ENCODE measurements at places on chromosomes 4 and X. TPM values are rescaled to one million over a fixed set of nuclear protein-coding genes. Genes with fewer than 3 reads are reported as not detected.

GRCh38 chr4:10416441-10416840, 40.8 kb downstream of the ZNF518B start:
- no peak for DNase-seq

GRCh38 chrX:37320541-37321203, 28.5 kb upstream of the PRRG1 start:
- no peak for DNase-seq

- no peak for DNase-seq
Observed at GRCh38 chr4:78923464-78924312, 15.6 kb downstream of the PAQR3 start.

DNA sequence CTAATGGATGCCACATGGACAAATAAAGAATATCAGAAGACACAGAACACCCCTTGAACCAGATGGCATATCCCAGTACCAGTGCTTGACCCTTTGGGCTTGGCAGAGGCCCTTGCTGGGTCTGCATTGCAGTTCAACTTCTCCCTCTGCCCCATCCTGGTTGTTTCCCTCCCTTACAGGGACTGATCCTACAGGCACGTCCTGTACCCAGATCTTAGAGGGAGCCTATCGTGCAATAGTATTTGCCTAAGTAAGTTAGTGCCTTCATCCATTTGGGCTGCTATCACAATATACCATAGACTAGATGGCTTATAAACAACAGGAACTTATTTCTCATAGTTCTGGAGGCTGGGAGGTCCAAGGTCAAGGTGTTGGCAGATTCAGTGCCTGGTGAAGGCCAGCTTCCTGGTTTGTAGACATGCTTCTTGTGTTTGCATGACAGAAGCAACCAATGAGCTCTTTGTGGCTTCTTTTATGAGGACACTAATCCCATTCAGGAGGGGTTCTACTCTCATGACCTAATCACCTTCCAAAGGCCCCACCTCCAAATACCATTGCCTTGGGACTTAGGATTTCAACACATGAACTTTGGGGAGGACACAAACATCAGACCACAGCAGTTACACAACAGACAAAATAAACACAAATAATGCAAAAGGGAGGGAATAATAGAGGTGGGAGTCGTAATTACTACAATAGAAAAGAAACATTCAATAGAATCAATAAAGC, 146.5 kb upstream of the MSX1 start:
- no peak for DNase-seq

GRCh38 chrX:16771483-16772398, 14.5 kb upstream of the TXLNG start:
- no peak for DNase-seq

DNA sequence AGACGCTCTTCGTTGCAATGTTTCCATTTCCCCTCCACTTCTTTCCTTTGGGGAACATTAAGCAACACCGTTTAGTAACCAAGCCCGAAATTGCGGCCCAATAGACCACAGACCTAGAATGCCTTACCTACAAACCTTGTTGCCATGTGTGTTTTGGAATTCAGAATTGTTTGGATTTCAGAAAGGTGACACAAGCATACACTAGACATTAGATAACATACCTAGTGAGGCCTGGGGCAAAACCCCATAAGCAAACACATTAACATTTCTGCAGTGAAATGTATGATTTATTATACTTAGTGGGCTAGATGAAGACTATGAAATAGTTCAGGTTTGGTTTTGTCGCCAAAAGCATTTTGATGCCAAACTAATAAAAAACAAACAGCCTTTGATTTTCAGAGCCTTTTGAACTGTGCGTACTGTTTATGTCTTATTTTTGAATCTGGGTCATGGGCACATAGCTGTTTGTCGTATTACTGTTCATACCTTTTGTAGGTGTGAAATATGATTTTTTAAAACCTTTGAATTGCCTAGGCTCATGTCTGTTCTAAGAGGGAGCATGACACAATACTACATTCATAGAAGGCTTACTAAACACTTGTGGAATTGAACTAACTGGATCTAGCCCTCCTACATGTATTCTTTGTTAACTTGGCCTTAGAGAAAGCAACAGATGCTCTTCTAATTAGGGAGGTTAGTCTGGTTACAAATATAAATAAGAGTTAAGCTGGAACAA, 88.6 kb upstream of the TMEM164 start:
- DNase-seq: no peak

Gene GABRA4
- total RNA-seq: 24.5 TPM

GRCh38 chrX:152197465-152197864, 59.1 kb upstream of the MAGEA10 start:
- DNase-seq: no peak

DNA sequence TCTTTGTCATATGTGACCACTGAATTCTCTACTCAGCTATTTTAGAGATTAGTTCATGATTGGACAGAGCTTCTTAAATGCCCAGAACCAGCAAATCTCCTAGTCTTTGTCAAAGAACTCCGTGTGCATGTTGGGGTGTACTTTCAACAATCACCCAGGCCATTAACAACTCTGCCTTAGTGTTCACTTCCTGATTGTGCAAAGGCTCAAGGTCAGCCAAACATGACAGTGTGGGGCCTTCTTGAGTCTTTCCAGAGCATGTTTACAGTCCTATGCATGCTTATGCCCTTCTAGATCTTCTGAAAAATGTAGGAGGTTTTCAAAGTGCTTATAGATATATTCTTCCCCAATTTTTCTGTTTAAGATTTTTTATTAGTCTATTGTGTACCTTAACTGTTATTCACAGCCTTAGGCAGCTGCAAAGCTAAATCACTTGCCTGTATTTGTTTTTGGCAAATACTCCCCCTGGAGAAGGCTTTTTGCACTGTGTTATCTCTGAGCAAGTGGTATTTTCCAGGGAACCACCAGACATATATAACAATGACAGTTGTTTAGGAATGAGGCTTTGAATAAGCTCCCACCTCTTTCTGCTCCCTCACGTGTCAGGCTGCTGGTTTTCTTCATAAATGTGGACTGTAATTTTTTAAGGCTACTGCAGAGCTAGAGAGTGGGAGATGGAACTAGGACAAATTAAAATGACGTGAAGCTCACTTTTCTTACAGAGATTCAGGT, 24.0 kb upstream of the DRP2 start:
- DNase-seq: no peak

DNA sequence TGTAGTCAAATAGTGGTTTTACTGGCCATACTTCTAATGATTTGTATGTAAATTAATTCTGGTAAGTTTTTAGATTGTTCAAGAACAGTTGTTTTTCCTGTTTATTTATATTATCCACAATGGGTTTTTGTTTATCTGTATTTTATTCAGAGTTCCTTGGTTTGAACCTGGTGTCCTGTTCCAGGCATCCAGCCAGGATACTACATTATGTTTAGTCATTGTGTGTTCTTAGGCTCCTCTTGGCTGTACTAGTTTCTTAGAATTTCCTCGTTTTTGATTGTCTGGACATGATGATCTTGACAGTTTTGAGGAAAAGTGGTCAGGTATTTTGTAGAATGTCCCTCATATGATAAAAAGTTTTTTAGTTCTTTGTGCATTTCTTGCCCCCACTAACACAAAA, 7.8 kb downstream of the TIGD2 start:
- DNase-seq: no peak

Gene SRPK3
- under 0.01 TPM for total RNA-seq

- DNase-seq: no peak
Observed at GRCh38 chr4:168857546-168858314, 152.3 kb downstream of the CBR4 start.

All from frontal cortex (tissue), 4 donors.